Endodermal cell (in vitro differentiated cells): ENCODE measurements at places on chromosomes 4 and X.

GRCh38 chr4:159480826-159481225 lies 377.9 kb downstream of the RAPGEF2 start:
- no peak for DNase-seq

DNA sequence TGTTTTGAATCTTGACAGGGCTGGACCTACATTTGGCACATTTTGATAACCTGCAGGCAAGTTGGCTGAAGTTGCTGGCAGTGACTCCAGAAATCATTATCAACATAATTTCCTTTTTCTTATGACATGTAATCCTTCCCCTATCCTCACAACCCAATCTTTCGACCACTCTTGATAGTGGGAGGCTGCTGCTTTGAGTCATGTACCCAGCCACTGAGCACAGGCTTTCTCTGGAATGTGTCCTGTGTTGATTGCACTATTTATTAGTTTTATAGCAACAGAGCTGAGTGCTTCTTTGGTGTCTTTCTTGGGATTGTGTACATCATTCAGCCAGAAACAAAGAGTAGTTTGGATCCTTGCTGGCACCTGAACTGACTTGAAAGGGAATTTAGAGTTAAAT lies 183.1 kb upstream of the LEF1 start:
- no peak for DNase-seq

DNA sequence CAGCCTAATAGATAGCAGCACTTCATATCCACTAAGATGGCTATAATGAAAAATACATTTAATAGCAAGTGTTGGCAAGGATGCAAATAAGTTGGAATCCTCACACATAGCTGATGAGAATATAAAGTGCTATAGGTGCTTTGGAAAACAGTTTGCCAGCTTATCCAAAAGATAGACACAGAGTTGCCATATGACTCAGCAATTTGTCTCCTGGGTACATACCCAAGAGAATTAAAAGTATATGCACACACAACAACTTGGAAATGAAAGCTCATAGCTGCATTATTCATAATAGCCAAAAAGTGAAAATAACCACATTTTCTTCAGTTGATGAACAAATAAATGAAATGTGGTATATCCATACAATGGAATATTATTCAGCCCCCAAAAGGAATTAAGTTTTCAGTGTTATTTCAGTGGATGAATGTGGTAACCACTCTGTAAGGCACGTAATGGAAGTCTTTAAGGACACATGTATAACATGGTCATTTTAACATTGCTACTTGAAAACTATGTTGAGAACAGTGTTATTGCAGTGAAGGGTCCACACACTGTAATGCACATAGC lies 320.9 kb upstream of the ADGRL3 start:
- DNase-seq, result no peak

GRCh38 chr4:6527259-6527658 lies 47.7 kb upstream of the MAN2B2 start:
- peak; percentile 54 for DNase-seq

DNA sequence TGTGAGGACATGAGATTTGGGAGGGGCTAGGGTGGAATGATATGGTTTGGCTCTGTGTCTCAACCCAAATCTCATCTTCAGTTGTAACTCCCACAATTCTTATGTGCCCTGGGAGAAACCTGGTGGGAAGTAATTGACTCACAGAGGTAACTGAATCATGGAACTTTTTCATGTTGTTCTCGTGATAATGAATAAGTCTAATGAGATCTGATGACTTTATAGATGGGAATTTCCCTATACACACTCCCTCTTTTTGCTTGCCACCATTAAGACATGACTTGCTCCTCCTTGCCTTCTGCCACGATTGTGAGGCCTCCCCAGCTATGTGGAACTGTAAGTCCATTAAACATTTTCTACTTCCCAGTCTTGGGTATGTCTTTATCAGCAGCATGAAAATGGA lies 253.2 kb upstream of the GK2 start:
- no peak for DNase-seq

DNA sequence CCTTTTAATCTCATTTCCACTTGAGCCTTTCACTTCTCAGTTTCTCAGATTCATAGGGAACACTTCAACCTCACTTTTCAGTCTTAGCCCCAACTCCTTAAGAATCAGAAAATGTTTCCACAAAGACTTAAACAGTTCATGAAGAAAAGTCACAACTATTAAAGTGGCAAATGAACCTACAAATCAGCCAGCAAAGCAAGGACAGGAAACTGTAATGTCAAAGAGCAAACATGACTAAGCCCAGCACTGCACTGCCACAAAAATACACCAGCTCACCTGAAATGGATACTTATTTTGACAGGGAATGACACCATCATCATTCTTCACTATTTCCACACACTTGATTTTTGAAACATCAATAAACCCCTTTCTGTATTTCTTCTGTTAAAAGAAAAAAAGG lies 41.8 kb upstream of the TXK start:
- DNase-seq, result no peak

DNA sequence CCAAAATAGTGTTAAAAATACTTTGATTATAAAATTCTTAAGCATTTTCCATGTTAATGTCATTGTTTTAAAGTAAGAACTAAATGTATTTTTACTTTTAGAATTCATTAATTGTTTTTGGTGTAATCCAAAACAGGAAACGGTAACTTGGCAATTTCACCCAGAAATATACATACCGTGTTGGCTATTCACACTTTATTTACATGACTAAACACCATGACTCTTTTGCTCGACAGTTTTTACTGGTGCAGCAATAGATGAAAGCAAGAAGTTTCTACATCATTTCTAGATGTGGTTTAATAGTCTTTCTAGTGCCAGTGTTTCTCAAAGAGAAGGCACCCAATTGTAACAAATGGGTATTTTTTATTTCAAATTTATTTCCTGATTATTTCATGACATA lies 25.6 kb upstream of the MAGEA1 start:
- no peak for DNase-seq

DNA sequence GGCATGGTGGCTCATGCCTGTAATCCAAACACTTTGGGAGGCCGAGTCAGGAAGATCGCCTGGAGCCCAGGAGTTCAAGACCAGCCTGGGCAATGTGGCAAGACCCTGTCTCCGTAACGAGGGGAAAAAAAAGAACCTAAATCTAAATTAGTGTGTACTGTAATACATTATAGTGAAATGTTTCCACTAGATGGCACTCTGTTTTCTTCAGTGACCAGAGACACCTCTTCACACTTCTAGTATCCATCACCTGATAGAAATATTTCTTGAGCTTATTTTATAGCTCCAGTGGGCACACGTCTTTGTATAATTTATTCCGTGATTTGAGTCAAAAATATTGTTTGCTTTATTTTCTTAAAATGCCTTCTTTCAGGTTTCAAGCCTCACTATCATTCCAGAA lies 600.9 kb upstream of the DIPK2B start:
- no peak for DNase-seq

DNA sequence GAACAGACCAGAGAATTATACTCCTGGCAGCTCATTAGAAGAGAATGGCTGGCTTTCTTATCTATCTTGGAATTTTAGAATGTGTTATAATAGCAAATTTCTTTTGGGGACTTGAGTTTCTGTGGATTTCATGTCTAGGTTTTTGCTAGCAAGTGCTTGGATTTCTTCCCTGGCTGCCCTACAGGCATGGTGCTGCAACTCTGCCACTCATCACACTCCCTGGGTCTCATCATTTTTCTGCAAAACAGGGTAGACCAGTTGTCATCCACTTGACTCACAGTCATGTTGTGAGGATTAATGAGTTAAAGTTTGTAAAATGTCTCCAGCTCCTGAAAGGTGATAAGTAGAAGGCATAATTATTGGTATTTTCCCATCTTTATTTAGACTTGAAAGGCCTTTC lies 60.7 kb upstream of the LCORL start:
- DNase-seq, result no peak

DNA sequence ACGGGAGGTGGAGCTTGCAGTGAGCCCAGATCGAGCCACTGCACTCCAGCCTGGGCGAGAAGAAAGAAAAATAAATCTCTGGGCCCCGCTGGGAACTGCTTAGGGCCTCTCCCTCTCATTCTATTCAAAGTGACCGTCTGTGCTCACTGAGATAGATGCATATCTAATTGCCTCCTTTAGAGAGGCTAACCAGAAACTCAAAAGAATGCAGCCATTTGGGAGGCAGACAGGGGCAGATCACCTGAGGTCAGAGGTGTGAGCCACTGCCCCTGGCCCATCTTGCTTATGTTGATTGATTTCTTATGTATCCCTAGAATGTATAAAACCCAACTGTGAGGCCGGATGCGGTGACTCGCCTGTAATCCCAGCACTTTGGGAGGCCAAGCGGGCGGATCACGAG lies 6.2 kb upstream of the CSF2RA start:
- DNase-seq, result peak; percentile 61

GRCh38 chrX:28880136-28880535 lies 292.9 kb downstream of the IL1RAPL1 start:
- DNase-seq, result no peak

DNA sequence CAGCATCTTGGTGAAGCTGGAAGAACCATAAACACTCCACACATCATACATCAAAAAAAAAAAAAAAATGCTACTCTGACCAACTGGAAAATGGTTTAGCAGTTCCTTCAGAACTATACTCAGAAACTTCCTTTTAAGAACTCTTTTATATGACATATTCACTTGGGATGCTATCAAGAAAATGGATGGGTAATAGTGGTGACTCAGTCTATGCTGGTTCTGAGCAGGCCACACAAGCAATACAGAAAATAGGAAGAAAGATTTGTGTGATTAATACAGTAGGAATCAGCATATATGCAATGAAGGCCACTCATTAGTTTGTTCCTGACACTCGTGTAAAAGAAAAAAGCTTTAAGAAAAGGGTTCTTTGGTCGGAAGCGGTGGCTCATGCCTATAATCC lies 123.5 kb upstream of the FAT4 start:
- DNase-seq, result no peak

GRCh38 chr4:45410701-45411210 lies 684.4 kb upstream of the GNPDA2 start:
- no peak for DNase-seq

- peak; percentile 60 for DNase-seq
These were observed 6.4 kb downstream of the PPEF2 start for GRCh38 chr4:75895744-75896314.

- DNase-seq, result peak; percentile 73
These were observed 11.2 kb upstream of the FREM3 start for GRCh38 chr4:143711543-143712154.

GRCh38 chr4:176883108-176883550 lies 90.4 kb upstream of the VEGFC start:
- DNase-seq, result no peak

- DNase-seq, result no peak
These were observed 80.5 kb upstream of the TMEM150C start for GRCh38 chr4:82642331-82642730.

DNA sequence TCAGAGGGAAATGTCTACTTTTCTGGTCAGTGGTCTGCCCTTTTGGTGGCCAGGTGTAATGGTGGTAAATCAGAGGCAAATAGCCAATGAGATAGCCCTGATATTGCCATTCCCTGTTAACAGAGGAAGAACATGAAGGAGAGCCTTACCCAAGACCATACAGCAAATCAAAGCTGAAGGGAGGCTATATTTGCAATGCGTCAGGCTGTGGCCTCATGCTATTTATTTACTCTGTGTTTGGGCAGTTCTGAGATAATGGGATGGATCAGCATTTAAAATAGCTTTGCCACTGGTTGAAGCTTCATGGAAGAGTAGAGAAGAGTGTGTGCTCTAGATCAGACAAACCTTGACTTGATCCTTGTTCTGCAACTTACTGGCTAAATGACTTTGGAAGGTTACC lies 73.3 kb upstream of the MAML3 start:
- DNase-seq, result peak; percentile 31

GRCh38 chr4:137180349-137180748 lies 351.9 kb downstream of the PCDH18 start:
- DNase-seq, result peak; percentile 70

DNA sequence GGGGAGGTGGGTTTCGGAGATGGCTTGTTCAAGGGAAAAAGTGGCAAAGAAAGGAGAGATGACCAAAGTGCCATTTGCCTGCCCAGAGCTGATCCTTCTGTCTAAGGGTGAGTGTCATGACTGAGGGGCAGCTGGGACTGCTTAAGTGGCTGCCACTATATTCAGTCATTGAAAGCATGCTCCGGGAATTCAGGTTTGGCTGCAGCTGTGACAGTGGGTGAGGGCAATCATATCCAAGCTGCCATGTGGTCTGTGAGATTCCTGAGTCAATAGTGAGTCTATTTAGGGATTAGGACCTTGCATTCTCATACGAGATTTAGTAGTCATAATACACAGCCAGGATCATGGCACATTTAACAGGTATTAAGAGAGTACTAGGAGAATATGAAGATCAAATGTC lies 138.8 kb upstream of the BANK1 start:
- no peak for DNase-seq

GRCh38 chrX:141469469-141469868 lies 115.1 kb downstream of the SPANXA1 start:
- no peak for DNase-seq

GRCh38 chr4:66804979-66805378 lies 740.3 kb downstream of the CENPC start:
- no peak for DNase-seq

GRCh38 chrX:27694667-27695066 lies 104.5 kb downstream of the DCAF8L2 start:
- no peak for DNase-seq

DNA sequence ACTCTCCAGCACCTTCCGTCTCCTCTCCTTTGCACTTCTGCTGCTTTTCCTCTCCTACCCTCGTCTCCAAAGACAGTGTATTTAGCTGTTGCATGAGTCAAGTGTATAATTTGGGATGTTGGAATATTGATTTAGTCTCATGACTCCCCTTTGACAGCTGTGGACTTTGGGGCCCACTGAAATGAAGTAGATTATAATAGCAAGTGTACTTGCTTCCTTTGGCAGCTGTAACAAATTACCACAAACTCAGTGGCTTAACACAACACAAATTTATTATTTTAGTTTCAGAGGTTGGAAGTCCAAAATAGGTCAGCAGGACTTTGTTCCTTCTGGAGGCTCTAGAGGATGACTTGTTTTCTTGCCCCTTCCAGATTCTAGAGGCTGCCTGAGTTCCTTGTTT lies 29.5 kb upstream of the MSL3 start:
- DNase-seq, result no peak
